ENCODE measurements at places on chromosomes 6 and 20. TPM values are rescaled to one million over a fixed set of nuclear protein-coding genes. Genes with fewer than 3 reads are reported as not detected.

The C6orf15 gene
- not detected for total RNA-seq

The TULP1 gene
- total RNA-seq = not detected

DNA sequence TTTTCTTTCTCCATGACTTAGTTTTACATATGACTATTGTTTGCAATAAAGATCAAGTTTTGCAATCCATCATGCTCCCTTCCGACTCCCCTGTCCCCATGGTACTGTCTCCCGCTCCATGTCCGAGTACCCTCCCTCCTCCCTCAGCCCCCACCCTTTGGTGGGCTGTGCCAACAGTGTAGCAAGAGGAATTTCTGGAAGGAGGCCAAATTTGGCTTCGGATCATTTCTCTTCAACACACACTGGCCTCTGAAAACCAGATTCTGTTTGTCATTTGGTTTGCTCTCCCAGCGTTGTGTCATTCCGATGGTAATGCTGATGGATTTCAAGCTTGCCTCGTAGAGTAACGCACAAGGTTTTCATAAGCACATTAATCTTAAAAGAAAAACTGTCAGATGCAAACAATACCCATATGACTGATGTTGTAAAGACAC, 22.9 kb upstream of the PAX1 start:
- DNase-seq = no peak

- DNase-seq = no peak
These were observed 2.9 kb downstream of the MPC1 start for GRCh38 chr6:166379800-166380199.

DNA sequence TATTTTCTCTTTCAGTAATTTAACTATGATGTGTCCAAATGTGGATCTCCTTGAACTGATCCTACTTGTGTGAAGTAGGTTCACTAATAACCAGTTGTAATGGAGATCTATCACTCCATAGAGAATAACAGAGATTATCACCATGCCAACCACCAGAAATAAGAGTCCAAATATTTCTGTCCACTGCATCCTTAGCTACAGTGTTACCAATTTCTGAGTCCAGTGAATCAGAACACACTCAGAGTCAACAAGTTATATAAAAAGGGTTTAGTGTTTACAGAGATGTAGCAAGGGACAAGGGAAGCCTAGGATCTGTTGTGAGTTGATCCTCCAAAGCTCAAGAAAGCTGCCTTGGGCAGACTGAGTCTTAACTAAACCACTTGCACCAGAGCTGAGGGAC, 882.8 kb downstream of the TBC1D32 start:
- no peak for DNase-seq

- no peak for DNase-seq
These were observed 648 bp upstream of the BACH2 start for GRCh38 chr6:90297115-90297866.

DNA sequence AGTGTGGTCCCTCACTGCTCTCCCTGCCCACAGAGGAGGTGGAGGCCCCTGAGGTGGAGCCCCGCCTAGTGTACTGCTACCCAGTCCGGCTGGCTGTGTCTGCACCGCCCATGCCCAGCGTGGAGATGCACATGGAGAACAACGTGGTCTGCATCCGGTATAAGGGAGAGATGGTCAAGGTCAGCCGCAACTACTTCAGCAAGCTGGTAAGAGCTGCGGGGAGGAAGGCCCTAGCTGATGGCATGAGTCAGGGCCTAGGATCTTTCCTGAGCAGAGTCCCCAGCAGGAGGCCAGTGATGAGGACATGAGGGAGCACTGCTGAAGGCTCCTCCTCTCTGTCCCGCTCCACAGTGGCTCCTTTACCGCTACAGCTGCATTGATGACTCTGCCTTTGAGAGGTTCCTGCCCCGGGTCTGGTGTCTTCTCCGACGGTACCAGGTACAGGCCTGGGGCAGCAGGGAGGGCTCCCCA, 11.2 kb downstream of the PCIF1 start:
- no peak for DNase-seq

GRCh38 chr6:7050872-7051779, 56.6 kb upstream of the RREB1 start:
- peak; percentile 36 for DNase-seq

- DNase-seq = no peak
These were observed 787 bp upstream of the CARMIL1 start for GRCh38 chr6:25278261-25278913.

GRCh38 chr6:158077676-158078075, 90.4 kb downstream of the SERAC1 start:
- DNase-seq = no peak

- DNase-seq = no peak
These were observed 289 bp downstream of the FOXP4 start for GRCh38 chr6:41546475-41546865.

Measured in left ventricle myocardium inferior (tissue), 1 donor.